ENCODE measurements at places on chromosomes 4 and X.

DNA sequence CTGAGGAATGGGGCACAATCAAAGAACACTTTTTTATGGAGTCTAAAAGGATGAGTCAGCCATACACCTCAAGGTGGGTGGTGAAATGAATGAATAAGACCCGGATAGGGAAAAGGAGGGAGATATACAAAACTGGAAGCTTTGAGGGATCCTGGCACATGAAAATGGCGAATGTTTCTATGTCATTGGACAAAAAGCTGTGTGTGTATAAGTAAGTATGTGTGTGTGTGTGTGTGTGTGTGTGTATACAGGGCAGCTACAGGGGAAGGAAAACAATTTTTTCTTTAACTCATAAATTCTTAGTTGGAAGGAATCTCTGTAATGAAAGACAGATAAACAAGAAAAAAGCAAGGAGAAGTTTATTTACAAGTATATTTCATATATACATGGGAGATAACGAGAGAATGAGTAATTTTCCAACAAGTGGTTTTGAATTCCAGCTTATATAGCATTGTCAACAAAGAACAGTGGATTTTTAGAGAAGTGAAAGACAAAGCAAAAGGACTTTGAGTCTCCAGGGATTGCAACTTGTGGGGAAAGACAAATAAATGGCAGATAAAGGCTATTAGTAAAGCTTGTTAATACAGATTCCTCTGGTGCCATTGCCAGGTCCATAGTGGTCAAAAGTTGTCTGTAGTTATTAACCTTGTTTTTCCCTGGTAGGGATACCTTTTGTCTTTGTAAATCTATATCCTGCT lies 99.7 kb downstream of the MMRN1 start:
- no peak for DNase-seq

GRCh38 chrX:69192603-69193002 lies 27.4 kb upstream of the PJA1 start:
- DNase-seq = no peak

DNA sequence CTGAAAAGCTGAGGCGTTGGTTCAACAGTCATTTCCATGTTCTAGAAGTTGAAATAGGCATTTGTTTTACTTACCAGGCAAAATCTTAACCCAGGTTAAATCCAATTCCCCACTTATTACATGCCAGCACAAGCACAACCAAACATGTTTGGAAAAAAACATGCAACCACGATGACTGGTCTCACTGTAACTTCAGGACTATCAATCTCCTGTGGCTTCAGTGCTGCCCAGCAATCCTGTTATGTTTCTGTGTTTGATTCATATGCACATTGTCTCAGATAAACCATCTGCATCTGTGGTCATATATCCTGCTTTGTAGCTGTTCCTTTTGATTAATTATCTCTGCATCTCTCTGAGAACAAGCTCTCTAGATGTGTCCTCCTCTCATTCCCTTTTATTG lies 28.3 kb downstream of the PRDM8 start:
- DNase-seq = no peak

DNA sequence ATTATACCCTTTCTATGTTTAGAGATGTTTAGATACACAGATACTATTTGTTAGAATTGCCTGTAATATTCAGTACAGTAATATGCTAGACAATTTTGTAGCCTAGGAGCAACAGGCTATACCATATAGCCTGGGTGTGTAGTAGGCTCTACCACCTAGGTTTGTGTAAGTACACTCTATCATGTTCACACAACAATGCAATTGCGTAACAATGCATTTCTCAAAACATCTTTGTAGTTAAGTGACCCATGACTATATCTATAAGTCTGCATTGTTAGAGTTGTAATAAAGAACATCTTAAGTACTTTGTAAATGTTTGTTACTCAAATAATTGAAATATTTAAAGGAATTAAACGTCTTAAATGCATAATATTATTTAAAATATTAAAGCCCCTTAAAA lies 379.3 kb downstream of the PPP3CA start:
- no peak for DNase-seq

Data from stimulated activated CD4-positive, alpha-beta T cell treated with anti-CD3 and anti-CD28 coated beads, Interleukin-1b, Interleukin-23, amount 100 ng/mL, for 24 hours (primary cell).